Osteoblast (primary cell): ENCODE measurements at places on chromosomes 13 and 19.
A peak's percentile ranks its signal among the peaks of the same experiment; 100 is the strongest.

GRCh38 chr19:52070496-52070895 lies 21.9 kb upstream of the ZNF432 start:
- DNase-seq = no peak

- DNase-seq = peak; percentile 96
These were observed 2.1 kb upstream of the PNPLA6 start for GRCh38 chr19:7533281-7533885.

DNA sequence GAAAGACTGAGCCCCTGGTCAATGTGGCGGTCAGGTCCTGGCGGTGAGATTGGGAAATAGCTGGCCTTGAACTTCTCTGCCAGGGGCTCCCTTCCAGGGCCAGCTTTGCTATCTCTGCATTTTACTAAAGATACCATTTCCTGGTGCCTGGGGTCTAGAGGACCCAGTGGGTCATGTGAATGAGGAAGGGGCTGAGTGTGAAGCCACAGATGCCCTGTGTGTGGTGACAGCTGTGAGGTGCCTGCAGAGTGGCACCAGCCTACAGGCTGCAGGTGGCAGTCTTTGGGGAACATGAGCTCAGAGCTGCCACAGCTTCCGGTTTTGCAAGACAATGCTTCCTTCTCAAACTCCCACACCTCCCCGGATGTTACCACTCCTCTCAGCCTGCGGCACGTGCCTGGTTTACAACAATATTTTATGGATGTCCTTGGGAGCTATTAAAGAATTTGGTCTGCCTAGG lies 5.2 kb upstream of the MLNR start:
- DNase-seq = no peak

DNA sequence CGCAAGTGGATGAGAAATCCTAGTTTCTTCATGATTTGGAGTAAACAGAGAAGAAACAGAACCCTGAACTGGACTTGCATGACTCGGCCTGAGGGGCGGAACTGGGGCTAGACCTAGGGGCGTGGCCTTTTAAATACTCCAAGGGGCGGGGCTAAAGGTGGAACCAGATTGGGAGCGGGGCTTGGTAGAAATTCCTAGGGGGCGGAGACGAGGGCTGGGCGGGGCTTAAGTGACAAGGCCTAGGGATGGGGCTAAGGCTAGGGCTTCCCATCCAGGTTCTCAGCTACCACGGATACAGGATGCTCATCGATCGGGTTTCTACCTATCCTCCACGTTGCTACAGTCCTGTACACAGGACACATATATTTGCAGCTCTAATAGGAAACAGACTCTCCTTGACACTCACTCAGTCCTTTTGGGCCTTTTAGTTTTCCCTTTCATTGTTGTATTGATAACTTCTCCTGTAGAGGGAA lies 372 bp upstream of the ZNF699 start:
- DNase-seq = peak; percentile 93

- DNase-seq = peak; percentile 75
These were observed 740 bp downstream of the ZNF555 start for GRCh38 chr19:2841855-2842574.
